ENCODE measurements at places on chromosomes 11 and 22. TPM values are rescaled to one million over a fixed set of nuclear protein-coding genes. Genes with fewer than 3 reads are reported as not detected.
A peak's percentile ranks its signal among the peaks of the same experiment; 100 is the strongest.

DNA sequence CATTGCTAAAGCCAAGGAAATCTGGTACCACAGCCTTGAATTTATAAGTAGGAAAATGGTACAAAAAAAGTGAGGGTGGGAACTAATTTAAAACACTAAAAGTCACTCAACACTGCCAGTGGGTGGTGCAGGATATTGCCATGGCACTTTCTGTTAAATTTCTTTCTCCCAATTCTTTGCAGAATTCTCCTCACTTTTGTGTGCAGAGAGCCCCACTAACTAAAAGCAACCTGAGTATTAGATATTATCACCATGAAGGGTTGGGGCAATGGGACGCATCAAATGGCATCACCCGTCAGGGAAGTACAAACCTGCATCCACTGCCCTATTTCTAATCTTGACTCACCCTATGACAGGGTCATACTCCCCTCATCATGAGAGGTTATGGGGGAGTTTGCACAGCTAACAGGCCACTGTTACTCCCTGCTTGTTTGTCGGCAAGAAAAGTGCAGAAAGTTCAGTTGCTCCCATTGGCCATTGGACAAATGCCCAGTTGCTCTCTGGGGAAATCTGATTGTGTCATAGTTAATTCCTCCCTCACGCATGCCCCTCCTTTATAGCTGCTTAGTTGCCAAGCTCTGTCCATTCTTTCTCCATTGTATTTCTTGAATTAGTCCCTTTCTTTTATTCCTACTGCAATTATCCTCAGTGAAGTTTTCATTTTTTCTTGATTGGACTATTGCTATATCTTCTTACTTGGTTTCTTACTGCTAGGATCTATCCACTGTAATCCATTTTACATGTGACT, 93.8 kb upstream of the BLID start:
- no peak for DNase-seq
- no peaks in the 10 kb centered on the region for H3K27me3 ChIP-seq
- H3K27ac ChIP-seq, result no peak overlapping the region
- H3K36me3 ChIP-seq, result no peaks in the 10 kb centered on the region
- H3K4me3 ChIP-seq, result no peak overlapping the region

GRCh38 chr11:118870396-118871343, 13.0 kb upstream of the CXCR5 start:
- H3K27me3 ChIP-seq, result no peaks in the 10 kb centered on the region
- peaks cover 13% of the 10 kb centered on the region for H3K4me1 ChIP-seq
- H3K4me3 ChIP-seq, result no peak overlapping the region
- DNase-seq, result no peak
- H3K27ac ChIP-seq, result peak overlapping the region; percentile 94

DNA sequence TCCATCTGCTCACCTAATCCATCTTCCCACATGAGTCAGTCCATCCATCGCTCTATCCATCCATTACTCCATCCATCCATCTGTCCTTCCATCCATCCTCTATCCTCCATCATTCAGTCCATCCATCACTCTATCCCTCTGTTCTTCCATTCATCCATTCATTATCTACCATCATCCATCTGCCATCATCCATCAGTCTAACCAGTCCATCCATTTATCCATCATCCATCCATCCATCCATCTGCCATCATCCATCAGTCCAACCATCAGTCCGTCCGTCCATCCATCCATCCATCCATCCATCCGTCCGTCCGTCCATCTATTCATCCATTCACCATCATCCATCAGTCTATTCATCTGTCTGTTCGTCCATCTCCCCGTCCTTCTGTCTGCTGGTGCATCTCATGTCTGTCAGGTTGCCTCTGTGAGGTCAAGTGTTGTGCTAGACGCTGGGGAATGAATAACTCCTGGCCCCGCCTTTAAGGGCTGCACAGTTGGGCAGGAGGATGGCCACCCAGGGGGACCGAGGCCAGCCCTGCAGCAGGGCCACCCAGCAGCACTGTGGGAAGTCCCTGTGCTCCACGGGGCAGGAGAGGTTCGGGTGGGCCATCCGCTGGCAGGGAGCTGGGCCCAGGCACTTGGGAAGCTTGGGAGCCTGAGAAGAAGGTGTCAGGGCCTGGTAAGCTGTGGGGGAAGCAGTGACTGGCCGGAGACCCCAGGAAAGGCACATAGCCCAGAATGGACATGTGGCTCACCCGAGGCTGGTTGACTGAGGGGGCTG, 137.1 kb downstream of the CTTN start:
- no peak overlapping the region for H3K27ac ChIP-seq
- no peak for DNase-seq
- peaks cover 4% of the 10 kb centered on the region for H3K4me1 ChIP-seq
- no peaks in the 10 kb centered on the region for H3K36me3 ChIP-seq

GRCh38 chr11:63537293-63538101, 889 bp downstream of the PLAAT4 start:
- H3K36me3 ChIP-seq, result no peaks in the 10 kb centered on the region
- H3K27ac ChIP-seq, result peak overlapping the region; percentile 86
- H3K4me1 ChIP-seq, result peaks cover 25% of the 10 kb centered on the region
- DNase-seq, result no peak
- H3K27me3 ChIP-seq, result no peaks in the 10 kb centered on the region

Gene H19
- total RNA-seq, result 14,601 TPM

DNA sequence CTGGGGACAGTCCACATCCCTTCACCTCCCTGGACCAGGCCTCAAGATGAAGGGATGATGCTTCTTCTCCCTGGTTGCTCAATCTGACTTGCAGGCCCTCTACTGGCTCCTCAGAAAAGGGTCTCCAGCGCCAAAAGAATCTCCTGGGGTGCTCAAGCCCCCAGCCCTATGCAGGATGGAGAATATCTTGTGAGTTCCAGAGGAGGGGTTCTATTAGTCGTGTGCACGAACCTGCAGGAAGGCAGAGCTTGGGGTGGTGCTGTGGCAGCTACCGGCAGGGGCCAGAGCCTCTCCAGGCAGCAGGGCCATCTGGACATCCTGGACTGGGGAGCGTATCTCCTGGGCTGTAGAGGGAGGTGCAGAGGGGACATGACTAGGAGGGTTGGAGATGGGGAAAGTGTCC, 1339.5 kb downstream of the BRD1 start:
- peak overlapping the region; percentile 59 for H3K4me3 ChIP-seq
- peaks cover 81% of the 10 kb centered on the region for H3K27me3 ChIP-seq
- H3K27ac ChIP-seq, result no peak overlapping the region

DNA sequence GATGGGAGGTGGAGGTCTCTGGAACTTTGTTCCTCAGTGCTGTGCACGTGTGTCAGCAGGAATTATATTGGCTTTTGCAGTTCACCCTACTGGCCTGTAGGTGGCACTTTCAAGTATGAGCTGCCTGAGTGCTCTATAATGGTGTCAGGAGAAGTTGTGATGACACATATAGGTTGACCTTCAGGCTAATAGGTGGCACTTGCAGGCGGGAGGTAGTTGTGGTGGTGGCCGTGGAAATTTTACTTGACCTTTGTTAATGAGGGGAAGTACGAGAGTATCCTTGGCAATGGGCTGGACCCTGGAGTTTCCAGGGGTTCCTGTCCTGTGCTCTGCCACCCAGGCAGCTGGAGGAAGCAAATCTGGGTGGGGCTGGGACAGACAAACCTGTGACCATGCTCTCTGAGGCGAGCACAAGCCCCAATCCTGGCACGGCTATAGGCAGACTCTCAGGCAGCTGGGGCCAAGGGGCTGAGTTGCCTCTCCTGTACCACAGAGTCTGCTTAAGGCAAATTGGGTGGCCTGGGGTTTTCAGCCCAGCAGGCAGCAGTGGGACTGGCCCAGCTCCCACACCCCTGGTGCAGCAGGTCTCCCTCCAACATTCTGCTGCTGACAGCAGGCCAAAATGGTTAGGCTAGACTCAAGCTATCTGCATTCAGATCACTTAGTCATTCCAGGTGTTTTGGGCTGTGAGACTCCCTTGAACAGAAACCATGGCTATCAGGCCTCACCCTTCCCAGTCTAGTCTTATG, 147.5 kb upstream of the CTSC start:
- no peaks in the 10 kb centered on the region for H3K36me3 ChIP-seq
- H3K27ac ChIP-seq, result no peak overlapping the region
- no peak overlapping the region for H3K4me3 ChIP-seq
- peaks cover 4% of the 10 kb centered on the region for H3K4me1 ChIP-seq

DNA sequence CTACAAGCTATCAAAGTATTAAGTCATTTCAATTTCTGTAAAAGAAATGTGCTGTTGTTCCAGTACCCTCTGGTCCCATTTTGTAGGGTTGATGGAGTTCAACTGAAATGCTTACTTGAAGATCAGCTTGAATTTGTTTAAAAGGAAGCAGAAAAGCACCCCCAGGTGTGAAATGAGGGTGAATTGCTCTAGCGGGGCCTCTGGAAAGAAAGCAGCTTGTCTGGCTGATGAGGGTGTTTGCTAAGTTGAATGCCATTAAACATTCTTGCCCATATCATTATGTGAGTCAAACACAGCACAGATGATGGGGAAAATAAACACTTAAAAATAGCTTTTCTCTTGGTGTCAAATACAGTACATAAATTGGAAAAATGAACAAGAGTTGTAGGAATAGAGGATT, 280.3 kb downstream of the RAB38 start:
- H3K27ac ChIP-seq, result no peak overlapping the region
- no peaks in the 10 kb centered on the region for H3K36me3 ChIP-seq
- no peak for DNase-seq
- H3K4me3 ChIP-seq, result no peak overlapping the region

GRCh38 chr11:114059278-114059983, at the start of gene ZBTB16:
Gene ZBTB16, plus strand, starts transcription at chr11:114059711. Its CDS starts 3,590 bp downstream, at chr11:114063301.
- H3K4me1 ChIP-seq, result peaks cover 14% of the 10 kb centered on the region
- no peaks in the 10 kb centered on the region for H3K36me3 ChIP-seq
- no peak within 1 kb of the TSS for H3K27ac ChIP-seq
- H3K4me3 ChIP-seq, result peak within 1 kb of the TSS; percentile 67

GRCh38 chr22:49983148-49984042, 22.8 kb downstream of the PIM3 start:
- peaks cover 2% of the 10 kb centered on the region for H3K4me1 ChIP-seq
- peaks cover 12% of the 10 kb centered on the region for H3K36me3 ChIP-seq
- no peak for DNase-seq
- H3K4me3 ChIP-seq, result no peak overlapping the region
- H3K27me3 ChIP-seq, result peaks cover 56% of the 10 kb centered on the region
- H3K27ac ChIP-seq, result no peak overlapping the region

Gene B3GAT1
- 1.5 TPM for total RNA-seq

DNA sequence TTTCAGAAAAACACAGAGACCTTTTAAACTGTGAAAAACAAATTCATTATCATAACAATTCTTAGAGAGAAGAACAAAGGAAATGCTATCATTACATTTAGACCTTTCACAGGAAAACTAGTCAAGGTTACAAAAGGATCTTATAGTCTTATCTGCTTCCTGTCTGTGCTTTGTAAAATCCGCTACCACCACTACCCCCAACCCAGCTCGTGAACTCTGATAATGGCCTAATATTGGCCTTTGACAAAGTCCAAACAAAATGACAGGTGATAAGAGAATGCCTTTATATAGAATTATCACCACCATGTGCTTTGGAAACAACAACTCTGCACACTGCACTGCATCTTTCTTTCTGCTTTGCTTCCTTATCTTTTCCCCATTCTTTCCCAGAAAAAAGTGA, 272.5 kb downstream of the SBF2 start:
- peaks cover 23% of the 10 kb centered on the region for H3K4me1 ChIP-seq
- H3K36me3 ChIP-seq, result peaks cover 8% of the 10 kb centered on the region
- H3K4me3 ChIP-seq, result no peak overlapping the region
- peak overlapping the region; percentile 35 for H3K27ac ChIP-seq
- DNase-seq, result no peak
